ENCODE measurements at places on chromosomes 5 and 9. TPM values are rescaled to one million over a fixed set of nuclear protein-coding genes. Genes with fewer than 3 reads are reported as not detected.

- DNase-seq: no peak
Measured at GRCh38 chr9:104743376-104743985, 4.0 kb upstream of the NIPSNAP3A start.

DNA sequence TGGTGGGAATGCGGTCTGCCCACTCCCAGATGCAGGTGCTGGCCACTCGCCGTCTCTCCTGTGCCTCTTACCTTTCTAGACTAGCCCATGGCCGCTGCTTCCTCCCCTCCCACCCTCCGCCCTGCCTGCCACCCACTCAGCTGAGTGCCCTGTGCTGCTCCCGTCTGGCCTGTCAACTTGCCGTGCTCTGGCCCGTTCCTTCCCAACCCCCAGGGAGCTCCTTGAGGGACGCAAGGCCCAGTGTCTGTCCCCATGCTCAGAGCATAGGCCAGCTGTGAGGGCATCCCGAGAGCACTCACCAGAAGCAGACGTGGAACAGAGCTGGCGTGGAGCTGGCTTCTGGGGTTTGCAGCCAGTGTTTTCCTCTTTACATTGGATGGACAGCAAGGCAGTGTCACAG lies 20.2 kb downstream of the HNRNPH1 start:
- no peak for DNase-seq

Gene BARHL1
- total RNA-seq: not detected

DNA sequence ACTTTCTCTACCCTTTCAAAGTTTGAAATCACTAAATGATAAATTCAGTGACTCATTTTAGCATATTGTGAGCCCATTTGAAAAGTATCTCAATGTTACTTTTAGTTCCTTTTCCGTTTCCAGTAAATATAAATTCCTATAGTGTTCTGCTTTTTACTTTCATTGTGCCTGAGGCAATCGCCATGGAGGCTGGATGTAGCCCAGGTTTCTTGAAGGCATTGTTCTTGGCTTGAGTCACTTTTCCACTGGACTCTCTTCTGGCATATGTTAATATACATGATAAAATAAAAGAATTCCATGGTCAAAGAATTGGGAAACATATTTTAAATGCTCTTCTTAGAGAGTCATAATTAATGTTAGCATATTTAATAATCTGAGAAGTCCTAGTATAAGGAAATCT lies 327.0 kb downstream of the IZUMO3 start:
- DNase-seq: no peak

DNA sequence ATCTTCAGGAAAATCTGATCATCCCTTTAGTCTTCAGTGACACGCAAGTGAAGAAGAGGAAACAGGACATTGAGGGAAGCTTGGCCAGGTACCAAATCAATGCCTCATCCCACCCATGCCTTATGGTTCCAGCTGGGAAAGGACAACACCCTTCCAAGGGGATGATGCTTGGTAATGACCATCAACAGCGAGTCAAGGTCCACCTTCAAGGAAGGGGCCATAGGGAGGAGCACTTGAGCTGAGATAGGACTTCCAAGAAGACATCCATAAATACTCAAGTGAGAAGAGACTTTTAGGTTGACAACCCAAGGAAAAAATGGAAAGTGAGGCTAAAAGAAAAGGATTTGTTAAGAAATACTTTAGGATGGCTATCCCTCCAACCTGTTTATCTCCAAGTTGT lies 27.1 kb upstream of the GAS1 start:
- no peak for DNase-seq

Gene PLCXD3
- 13.9 TPM for total RNA-seq

Gene CATSPER3
- total RNA-seq: 0.63 TPM

- peak; percentile 68 for DNase-seq
Measured at GRCh38 chr5:113425909-113426308, 8.9 kb downstream of the TSSK1B start.

Gene ANKRD18A
- total RNA-seq: 0.18 TPM

Gene TLX3
- not detected for total RNA-seq

Gene IL3
- total RNA-seq: not detected

GRCh38 chr9:35976726-35977125 lies 18.8 kb upstream of the OR2S2 start:
- no peak for DNase-seq

Gene IARS1
- total RNA-seq: 71.7 TPM

Gene BTNL8
- total RNA-seq: 0.30 TPM

DNA sequence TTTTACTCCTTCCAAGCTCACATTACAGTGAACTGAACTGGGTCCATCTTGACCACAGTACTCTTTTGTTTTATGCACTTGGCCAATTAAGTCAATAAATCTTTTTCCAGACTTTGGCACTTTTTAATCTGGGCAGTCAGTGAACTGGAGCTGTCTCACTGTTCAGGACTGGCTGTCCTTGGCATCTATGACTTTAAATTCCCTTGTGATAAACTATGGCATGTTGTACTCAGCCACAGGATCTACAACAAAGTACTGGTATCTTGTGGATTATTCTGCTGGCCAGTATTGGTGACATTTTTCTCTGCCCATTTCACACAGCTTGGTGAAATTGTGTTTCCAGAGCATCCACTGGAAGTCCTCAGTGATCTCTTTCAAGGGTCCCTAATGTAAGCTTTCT lies 1144.8 kb upstream of the SEMA6A start:
- DNase-seq: no peak

DNA sequence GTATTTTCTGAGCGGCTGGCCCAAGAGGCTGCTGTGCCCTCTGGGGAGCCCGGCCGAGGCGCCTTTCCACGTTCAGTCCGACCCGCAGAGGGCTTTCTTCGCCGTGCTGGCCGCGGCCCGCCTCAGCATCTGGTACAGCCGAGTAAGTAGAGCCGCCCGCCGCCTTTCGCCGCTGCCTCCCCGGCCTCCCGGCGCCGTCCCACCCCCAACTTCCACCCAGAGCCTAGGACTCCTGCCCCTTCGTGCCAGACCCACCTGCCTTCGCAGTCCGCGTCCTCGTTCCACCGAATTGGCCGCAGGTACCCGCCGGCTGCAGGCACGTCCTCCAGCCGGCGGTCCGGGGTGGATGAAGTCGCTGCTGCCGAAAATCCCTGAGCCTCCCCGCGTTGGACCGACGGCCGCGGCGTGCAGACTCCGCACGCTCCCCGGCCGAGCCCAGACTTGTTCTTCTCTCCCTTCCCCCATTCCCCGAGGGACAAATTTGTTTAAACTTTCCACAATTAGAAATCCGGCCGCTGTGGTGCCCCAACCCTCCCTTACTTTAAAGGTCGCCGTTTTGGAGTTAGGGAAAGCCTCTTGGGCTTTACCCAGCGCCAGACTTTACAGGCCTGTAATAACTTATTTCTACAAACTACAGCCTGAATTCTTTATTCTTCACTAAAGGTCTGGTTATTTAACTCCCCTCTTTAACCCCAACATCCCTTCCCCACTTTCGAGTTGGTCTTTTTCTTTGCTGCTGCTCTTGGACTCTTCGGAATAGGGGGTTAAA lies 589 bp downstream of the RIC1 start:
- DNase-seq: peak; percentile 89

DNA sequence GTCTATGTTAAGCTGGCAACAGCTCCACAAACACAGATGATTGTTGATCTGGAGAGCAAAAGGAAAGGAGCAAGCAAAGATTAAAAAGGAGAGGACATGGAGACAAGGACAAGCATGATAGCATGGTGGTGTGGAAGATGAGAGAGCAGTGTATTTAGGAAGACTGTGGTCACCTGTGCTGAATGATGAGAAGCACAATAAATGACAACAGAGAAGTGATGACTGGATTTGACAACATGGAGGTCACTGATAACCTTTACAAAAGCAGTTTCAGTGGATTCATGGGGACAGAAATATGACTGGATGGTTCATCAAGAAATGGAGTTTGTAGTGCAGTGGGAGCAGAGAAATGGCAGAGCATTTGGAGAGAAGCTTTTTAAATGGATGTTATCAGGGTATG lies 20.2 kb downstream of the TTC33 start:
- no peak for DNase-seq

GRCh38 chr9:22342491-22343217 lies 104.0 kb upstream of the DMRTA1 start:
- DNase-seq: no peak

Gene LEAP2
- 1.3 TPM for total RNA-seq

DNA sequence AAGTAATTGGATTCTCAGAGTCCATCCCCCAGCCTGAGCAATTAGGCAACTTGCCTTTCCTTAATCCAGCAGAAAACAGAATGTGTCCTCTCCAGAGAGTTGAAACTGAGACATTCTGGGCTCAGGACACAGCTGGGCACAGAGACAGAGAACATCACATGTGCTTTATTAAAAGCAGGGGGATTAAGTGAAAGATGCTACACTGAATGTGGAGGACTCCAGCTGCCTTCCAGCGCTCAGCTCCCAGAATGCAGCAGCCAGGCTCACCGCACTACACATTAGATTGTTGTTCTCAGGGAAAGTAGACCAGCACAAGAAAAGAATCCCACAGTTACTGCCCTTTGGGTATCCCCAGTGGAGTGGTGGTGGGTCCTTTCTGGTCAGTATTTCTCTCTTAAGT lies 141.6 kb upstream of the IL12B start:
- no peak for DNase-seq

DNA sequence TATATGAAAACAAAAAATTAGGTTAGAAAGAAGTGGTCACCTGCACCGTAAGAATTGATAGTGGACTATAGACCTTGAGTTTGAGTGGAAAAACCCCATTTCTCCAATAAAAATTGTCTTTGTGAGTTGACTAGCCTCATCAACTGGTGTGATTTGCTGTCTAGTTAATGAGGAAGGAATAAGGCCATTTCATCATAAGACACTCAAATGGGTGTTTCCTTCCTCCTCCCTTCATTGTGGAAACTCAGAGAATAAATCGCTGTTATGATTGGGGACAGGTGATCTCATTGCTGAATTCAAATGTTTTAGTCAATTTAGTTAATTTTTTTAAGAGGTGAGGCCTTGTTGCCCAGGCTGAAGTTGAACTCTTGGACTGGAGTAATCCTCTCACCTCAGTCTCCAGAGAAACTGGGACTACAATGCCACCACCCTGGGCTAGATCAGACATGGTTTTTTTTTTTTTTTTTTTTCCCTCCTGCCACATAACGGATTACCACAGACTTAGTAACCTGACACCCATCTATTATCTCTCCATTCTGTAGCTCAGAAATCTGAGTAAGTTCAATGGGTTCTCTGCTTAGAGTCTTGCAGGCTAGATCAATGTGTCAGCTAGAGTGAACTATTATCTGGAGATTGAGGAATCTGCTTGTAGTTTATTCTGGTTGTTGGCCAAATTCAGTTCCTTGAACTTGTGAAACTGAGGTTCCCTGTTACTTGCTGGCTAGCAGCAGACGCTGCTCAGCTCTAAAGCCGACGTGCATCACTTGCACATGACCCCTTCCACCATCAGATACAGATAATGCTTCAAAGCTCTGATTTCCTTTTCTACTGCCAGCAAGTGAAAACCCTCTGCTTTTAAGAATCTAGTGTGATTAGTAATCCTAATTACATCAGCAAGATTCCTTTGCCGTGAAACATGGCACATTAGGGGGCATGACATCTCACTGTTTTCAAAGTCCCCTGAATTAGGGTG lies 663.8 kb upstream of the CDH9 start:
- no peak for DNase-seq

Gene NPDC1
- 99.3 TPM for total RNA-seq

DNA sequence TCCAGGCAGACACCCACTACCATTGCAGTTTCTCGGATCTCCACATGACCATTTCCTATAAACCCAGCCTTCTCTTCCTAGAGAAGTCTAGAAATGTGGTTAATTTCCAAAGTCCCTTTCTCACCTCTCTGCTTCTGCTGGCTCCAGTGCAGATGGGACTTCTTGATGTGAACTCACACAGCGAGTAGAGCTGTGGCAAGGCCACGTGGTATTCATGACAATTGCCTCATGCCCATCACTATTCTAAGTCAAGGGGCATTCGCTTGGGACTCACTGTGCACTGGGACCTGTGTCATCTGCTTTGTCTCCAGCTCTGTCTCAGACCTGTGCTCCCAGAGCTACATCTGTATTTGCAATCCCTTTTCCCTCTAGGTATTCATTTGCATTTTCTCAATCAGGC lies 6.2 kb downstream of the CD180 start:
- DNase-seq: no peak

DNA sequence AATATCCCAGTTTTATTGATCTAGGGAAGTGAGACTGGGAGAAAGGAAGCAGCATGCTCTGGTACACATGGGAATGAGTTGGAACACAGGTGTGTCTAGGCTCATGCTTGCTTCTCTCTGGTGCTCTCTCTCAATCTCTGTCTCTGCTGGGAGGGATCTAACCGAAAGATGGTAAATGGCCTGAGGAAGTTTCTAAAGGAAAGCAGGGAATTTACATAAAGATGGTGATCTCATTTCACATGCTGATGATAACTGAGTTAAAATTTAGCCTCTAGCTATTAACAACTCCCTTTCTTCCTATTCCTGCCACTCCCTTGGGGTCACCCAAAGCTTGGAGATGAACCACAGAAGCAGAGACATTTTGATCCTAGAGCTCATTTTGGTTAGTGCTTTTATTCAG lies 436.2 kb downstream of the SH3GL2 start:
- no peak for DNase-seq

Gene INSYN2B
- total RNA-seq: 0.10 TPM

GRCh38 chr9:81637276-81637675 lies 52.1 kb downstream of the TLE1 start:
- DNase-seq: no peak

Gene EIF4E1B
- total RNA-seq: not detected

GRCh38 chr5:58544926-58545325 lies 37.9 kb upstream of the RAB3C start:
- DNase-seq: no peak

DNA sequence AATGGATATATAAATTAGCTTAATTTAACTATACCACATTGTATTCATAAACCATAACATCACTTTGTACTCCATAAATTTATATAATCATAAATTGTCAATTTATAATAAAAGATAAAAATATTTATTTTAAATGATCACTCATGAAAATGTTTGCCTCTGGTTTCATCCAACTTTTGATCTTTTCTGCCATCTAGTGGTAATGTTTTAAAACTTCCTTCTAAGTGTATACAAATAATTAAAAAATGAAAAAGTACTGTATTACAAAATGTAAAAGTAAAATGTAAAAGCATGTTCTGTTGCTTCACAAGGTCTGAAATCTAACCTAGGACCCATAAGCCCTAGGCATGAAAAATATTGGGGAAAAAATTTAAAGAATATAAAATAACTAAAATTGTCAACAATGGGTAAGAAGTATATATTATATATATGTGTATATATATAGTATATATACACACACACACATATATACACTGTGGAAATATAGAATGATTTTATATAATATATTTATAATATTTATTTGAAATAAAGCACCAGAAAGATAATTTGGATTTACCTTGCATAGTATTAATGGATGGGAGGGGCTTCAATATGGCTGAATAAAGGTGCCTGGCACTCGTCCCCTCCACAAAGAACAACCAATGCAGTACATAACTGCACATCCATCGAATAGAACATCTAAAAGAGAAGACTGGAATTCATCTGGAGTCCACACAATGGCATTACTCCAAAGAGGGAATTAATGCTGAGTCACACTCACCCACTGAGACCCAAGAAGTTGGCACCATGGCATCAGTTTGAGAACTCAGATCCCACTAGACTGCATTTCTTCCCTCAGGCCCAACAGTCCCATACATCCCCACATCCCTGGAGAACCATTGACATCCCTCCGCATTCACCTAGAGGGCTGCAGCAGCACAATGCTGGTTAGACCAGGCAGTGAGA lies 32.5 kb downstream of the ANXA1 start:
- DNase-seq: no peak

- DNase-seq: peak; percentile 80
Measured at GRCh38 chr5:150589862-150590601, 50.4 kb upstream of the SYNPO start.

Data from aorta (tissue), 5 donors.